ENCODE measurements at places on chromosomes 3 and 15.

GRCh38 chr3:8837162-8837561 is 67.7 kb upstream of the OXTR start:
- peak; percentile 29 for DNase-seq

- DNase-seq, result no peak
Observed at GRCh38 chr3:182970811-182971418, 9.4 kb downstream of the DCUN1D1 start.

DNA sequence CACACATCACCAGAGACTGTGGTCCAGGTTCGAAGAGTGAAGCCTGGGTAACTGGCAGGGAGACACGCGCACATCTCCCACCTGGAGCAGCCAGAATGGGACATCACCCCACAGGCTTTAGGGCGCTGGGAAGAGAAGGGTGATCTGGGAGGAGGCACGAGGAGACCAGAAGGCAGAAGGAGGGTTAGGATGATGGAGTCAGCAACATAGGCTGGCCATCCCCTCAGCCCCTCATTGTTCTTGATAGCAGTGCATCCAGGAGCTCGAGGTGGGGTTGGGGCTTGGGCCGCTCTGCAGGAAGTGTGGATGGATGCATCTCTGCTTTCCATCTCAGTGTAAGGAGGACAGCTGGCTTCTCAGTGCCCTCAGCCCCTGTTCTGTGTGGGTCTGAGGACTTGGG is 15.2 kb downstream of the PLA2G4F start:
- DNase-seq, result no peak

DNA sequence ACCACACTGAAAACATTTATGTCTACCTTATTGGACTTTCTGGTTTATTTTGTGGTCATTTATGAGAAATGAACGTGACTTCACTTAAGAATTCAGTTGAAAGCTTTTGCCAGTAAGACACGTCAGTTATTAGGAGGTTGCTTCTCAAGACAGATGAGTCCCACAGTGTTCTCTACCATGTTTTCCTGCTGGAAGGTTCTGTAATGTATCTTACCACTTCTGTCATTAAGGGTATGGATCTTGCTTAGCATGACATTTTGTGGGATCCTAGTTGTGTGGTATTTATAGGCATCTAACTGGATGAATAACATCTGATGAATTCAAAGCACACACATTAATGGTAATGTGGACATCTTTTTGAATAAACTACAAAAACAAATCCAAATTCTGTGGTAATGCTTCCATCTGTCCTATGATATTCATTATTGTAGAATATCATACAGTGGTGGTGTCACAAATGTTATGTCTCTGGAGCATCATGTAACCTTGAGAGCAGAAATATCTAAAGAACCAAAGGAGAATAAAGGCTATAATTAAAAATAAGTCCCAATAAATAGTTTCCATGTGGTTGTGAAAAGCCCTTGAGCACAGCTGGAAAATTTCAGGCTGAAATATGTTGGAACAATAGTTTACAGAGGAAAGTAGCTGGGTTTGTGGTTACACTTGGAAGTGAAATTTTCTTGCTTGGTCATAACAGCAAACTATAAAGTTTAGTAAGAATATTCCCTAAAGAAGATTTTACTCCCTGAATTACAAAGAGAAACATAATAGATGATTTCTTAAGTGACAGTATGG is 61.5 kb downstream of the C3orf38 start:
- DNase-seq, result no peak

DNA sequence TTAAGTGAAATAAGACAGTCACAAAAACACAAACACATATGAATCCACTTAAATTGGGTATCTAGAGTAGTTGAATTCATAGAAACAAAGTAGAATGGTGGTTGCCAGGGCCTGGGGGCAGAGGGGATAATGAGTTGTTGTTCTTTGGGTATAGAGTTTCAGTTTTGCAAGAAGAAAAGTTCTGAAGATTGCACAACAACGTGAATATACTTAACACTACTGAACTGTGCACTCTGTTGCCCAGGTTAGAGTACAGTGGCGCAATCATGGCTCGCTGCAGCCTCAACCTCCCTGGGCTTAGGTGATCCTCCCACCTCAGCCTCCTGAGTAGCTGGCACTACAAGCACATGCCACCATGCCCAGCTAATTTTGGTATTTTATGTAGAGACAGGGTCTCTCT is 14.9 kb downstream of the GRAMD2A start:
- no peak for DNase-seq

DNA sequence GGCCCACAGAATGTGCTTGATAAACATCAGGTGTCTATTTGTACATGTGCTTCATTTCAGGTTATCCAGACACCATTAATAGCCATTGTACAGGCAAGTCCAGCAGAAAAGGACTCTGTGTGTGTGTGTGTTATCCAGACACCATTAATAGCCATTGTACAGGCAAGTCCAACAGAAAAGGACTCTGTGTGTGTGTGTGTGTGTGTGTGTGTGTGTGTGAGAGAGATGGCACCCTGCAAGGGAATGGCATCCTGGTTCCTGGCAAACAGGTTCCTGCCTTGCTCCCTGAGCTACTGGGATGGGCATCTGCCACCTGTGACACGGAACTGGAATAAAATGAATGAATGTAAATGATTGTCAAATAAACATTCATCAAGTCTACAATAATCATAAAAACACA is 11.7 kb downstream of the SUCLG2 start:
- no peak for DNase-seq

DNA sequence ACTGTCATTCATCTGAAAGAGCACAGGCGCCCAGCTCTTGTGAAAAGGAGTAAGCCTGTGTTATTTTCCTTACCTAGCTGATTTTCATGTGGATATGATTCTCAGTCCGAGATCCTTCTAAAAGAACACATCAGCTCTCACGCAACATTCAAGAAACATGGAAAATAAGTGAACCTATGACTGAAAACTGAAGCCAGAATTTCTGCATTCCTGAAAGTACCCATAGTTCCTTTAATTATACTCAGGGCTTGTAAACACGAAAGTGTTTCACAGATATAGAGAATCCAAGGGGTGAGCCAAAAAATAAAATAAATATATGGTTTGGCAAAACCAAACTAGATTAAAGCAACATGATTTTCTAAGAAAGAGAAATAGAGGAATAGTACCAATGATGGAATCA is 100.8 kb upstream of the CHMP2B start:
- DNase-seq, result no peak
